ENCODE measurements at places on chromosomes 13 and 19.
A peak's percentile ranks its signal among the peaks of the same experiment; 100 is the strongest.

GRCh38 chr13:83667606-83668005, 214.7 kb downstream of the SLITRK1 start:
- DNase-seq: no peak

DNA sequence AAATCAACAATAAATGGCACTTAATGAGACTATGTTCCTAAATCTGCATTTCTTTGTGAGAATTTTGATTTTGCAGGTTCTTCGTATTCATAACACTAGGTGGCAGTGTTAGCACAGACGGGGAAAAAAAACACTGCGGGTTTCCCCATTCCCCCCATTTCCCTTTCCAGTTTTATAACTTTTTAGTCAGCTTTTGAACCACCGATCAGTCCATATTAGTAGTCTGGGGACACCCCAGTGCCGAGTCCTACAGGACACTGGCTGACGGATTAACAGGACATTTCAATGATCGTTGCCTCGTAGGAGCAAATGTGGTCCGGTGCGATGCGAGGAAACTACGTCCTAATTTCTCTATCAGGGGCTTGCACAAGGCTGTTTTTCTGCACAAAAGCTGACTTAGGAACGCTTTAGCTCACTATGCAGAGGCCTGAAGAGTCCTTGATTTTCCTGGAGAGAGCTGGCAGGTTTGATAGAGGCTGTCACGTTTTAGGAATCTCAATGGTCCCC, 234.3 kb downstream of the LMO7 start:
- no peak for DNase-seq

DNA sequence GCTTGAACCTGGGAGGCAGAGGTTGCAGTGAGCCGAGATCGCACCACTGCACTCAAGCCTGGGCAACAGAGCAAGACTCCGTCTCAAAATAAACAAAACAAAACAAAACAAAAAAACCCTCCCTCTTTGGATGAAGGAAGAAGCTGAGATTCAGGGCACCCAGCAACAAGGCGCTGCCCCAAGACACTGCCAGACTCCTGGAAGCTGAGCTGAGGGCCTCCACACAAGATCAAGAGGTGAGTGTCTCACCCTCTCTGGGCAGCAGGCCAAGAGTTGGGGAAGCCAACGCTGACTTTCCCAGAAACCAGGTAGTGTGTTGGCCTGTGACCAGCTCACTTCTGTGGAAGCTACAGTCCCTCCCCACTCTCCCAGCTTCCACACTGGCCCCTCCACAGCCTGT, 3.7 kb upstream of the TYROBP start:
- no peak for DNase-seq

- DNase-seq: peak; percentile 39
Observed at GRCh38 chr13:40666933-40667621, 636 bp upstream of the FOXO1 start.

- DNase-seq: no peak
Observed at GRCh38 chr13:38528986-38529385, 157.9 kb upstream of the FREM2 start.

DNA sequence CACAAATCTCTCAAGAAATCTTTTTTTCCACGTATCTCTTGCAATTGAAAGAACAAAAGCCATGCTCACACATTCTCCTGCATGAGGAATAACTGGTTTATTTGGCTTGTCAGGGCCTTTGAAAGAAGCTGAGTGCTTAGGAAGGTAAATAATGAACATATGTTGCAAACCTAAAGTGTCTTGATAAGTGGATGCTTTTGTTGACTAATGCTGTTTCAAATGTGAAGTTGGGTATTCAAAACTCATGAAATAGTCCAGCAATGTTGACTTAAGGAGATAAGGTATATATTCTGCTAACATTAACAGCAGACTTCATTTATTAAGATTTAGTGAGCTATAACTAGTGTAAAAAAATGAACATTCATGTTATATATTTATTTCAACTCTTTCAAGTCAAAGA, 1792.7 kb upstream of the MIR17HG start:
- DNase-seq: no peak

DNA sequence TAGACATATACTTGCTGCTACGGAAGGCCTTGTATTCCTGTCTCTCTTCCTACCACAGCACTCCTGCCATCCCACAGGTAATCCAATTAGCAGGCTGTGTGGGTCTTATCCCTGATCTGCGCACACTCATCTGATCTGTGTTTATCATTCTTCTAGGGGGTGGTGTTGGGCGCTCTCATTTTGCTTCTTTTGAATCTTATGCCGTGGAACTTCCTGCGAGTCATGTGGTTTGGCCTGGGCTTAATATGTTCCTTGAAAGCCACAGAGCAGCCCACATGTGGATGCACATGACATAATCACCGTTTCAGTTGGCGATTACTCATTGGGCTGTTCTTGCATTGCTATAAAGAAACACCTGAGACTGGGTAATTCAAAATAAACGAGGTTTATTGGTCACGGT, 7.5 kb downstream of the RASA3 start:
- peak; percentile 79 for DNase-seq

DNA sequence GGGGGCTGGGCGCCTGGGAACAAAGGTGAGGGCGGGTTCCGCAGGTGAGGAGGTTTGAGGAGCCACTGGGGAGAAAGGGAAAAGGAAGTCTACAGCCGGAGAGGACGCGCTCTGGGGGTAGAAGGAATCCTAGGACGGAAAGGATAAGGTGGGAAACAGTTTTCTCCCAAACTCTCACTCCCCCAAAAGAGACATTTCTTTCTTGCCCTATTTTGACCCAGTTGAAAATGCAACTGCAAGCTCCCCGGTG, 651 bp upstream of the POLR1D start:
- DNase-seq: no peak

- peak; percentile 72 for DNase-seq
Observed at GRCh38 chr13:74287724-74288169, 153.5 kb upstream of the KLF12 start.

DNA sequence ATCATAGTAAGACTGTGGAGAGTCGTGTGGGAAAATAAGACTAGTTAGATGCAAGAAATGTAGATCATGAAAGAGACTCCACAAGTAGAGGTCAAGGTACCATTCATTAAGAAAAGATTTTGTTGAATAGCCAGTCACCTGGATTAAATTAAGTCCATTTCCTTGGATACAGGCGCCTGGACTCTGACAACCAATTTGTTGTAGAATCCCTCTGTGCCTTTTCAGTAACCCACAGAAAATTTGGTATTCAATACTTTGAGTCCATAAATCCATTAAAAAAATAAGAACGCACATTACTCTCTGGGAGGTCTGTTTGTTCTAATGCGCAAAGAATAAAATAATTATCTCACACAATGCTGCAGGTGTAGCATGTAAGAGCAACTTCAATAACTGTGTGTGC, 469.4 kb downstream of the KLF12 start:
- no peak for DNase-seq

DNA sequence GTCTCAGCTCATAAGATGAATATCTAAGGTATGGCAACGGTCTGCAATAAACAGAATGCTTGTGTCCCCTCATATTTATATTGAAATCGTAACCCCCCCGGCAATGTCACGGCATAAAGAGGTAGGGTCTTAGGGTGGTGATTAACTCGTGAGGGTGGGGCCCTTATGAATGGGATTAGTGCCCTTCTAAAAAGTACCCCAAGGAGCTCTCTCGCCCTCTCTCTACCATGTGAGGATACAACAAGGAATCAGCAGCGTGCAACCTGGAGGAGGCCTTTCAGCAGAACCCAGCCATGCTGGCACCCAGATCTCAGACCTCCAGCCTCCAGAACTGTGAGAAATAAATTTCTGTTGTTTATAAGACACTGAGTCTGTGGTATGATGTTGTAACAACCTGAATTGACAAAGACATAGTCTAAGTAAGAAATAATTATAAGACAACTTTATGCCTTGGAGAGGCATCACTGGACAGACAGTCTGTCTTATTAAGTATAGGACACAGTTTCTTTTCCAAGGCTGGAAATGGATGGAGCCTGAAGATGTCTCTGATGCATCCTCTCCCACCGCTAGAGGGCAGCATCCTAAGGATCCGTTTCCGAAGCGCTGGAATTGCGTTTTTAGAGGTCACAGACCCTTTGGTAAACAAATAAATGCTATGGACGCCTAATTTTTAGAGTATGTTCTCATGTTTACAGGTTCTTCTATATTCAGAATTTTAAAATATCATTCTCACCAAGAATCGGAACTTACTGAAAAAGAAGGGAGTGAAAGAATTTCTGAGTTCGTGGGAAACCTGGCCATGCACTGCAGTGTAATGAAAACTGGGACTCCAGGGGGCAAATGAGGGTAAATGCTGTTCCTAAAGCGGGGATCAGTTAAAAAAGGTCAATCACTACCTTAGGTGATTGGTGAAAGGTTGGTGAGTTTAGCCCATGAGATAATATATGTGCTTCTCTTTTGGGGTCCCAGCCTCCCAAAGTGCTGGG, 13.3 kb upstream of the LEUTX start:
- peak; percentile 31 for DNase-seq

DNA sequence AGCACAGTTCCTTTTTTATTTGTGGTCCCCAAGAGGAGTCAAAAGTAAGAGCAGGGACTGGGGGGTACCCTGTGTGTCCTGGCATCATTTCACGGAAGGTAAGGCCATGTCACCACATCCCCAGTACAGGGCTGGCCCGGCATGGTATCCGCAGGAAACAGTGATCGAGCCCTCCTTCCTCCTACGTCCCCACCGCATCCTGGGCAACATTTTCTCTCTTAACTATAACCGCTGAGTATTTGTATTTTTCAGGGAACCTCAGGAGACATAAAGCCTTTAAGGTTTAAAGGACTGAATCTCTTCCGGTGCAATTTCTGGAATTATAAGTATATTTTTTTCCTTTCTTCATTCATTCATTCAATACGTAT, 13.6 kb upstream of the LATS2 start:
- no peak for DNase-seq

GRCh38 chr13:99572131-99572530, 70.9 kb downstream of the TM9SF2 start:
- DNase-seq: no peak

GRCh38 chr13:84491952-84492351, 609.7 kb upstream of the SLITRK1 start:
- DNase-seq: no peak

DNA sequence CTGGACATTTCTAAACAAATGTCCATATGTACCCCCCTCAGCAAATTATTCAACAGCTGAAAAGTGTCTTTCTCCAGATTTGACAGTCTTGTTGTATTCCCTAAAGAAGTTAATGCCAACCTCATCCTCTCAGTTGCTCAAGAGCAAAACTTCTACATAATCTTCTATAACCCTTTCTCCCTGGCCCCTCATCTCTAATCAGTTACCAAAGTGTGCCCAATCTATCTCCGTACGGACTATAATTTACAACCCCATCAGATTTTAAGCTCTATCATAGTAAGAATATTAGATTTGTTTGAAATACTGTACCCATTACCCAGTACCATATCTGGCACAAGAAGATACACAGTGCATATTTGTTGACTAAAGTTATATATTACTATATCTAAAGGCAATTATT, 101.5 kb downstream of the FGF14 start:
- no peak for DNase-seq

DNA sequence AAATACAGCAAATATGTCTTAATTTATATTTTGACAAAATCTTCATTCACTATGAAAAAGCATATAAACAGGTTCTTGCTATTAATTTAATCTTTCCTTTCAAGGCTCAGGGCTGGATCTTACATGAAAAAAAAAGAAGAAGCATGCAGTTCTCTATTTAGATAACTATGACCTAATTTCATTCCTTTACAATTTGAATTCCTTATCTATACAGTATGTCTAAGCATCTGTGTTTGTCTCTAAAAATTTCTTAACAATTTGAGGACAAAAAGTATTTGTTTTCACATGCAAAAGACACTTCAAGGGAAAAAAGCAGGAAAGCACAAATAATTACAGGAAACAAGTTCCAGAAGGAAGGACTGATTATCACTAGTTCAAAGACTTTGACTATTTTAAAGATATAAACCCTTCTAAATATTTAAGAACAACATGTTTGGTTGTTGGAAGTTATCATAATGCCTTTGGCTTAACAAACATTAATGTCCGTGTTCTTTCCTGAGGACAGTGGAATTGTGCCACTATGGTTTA, 157.5 kb downstream of the TBC1D4 start:
- no peak for DNase-seq

DNA sequence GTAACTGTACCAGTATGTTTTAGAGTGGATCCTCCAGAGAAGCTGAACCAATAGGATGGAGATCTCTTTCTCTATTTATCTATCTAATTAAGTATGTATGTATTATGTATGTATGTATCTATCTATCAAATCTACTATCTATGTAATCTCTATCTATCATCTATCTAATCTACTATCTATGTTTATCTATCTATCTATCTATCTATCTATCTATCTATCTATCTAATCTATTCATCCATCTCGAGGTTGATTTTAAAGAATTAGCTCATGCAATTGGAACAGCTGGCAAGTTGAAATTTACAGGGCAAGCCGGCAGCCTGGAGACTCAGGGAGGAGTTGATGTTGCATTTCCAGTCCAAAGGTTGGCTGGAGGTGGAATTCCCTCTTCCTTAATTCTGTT, 112.2 kb downstream of the URI1 start:
- no peak for DNase-seq

GRCh38 chr13:36447501-36447900, 15.2 kb downstream of the CCNA1 start:
- no peak for DNase-seq

DNA sequence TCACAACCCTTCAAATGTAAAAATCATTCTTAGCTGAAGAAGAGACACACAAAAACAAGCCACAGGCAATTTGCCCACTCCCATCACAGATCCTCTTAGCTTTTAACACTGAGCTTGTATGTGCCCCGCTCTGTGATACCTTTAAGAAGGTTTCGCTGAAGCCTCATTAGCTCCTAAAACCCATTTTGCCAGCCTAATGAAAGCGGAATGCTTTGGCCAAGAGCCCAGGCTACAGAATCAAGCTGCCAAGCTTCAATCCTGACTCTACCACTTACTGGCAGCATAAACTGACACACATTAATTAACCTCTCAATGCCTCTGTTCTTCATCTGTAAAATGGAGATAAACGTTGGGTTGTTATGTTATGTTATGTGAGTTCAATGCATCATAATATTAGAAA, 10.5 kb downstream of the ZNF112 start:
- DNase-seq: no peak

DNA sequence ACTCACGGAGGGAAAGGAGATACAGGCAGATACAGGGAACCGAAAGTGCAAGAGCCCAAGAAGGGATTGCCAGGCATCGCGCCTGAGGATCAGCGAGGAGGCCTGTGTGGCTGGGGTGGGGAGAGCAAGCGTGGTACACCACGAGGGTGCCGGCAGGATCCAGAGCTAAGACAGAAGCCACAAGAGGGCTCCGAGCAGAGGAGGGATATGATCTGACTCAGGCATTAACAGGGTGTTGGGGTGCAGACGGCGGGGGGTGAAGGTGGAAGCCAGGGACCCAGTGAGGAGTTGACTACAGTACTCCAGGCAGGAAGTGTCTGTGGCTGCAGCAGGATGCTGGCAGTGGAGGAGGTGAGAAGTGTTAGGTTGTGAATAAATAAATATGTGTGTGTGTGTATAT, 5.4 kb upstream of the PPP1R37 start:
- peak; percentile 27 for DNase-seq

GRCh38 chr13:32150239-32150638, 118.7 kb downstream of the FRY start:
- DNase-seq: no peak

DNA sequence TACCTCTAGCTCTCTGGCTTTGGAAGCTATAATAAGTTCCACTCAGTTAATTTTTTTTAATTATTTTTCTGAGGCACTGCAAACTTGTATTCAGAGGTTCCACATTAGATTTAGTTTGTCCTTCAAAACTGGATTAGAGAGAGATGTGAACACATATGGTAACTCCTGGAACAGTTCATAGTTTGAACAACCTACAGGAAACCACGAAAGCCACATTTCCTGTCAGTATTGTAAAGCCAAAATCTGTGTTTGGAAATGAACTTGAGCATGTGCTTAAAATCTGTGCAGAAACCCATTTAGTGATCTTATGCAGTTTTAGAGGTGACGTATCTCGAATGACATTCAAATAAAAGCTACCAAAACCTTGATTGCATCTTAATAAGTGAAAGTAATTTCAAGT, 1952.0 kb downstream of the OLFM4 start:
- DNase-seq: no peak
